ENCODE measurements at places on chromosomes 6 and 20.

GRCh38 chr6:13280254-13280653 is 48.1 kb downstream of the TBC1D7 start:
- no peak for DNase-seq

DNA sequence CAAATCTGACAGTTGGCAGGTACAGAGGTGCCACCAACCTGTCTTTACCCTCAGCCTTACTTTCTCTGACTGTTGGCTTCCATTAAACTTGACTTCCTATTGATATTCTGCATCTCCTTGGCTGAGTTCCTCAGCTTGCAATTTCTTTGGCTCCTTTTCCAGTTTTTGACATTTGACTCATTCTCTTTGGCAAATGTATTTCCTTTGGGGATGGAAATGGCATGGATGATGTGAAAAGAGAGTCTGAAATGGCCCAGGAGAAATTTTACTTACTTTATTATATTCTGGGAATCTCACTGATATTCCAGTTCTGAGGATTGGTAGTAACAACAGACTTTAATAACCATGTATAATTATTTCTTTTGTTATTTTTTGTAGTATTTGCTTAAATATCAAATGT is 255.2 kb downstream of the CD109 start:
- DNase-seq: no peak

DNA sequence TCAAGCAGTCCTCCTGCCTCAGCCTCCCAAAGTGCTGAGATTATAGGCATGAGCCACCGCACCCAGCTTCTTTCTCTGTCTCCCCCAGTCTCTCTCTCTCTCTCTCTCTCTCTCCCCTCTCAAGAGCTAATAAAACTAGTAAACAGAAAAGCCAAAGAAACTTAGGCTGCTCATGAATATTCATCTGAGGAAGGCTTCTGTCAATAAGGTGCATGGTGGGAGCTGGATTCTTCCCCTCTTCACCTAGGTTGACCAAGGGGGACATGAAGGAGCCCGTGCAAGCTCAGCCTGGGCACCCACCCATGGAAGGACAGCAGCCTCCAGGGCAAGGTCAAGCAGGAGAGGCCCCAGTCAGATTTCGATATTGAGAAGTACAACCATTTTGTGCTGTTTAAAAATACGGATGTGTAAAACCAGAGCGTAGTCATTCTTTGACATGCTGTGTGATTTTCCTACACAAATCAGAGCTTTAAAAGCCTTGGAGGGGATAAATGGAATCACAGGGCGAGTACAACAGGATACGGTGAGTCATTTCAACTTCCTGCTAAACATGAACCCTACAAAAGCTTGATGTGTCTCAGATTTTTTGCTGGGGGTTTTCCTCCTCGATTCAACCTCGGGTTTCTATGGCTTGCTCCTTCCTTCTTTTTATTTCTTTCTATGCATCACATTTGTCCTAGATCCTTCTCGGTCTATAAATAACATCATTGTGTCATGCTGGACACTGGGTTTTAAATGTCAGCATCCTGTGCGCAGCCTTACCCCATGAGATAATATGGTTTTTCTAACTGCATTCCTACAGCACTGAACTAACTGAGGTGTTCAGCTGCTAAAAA is 368.9 kb upstream of the JARID2 start:
- no peak for DNase-seq

DNA sequence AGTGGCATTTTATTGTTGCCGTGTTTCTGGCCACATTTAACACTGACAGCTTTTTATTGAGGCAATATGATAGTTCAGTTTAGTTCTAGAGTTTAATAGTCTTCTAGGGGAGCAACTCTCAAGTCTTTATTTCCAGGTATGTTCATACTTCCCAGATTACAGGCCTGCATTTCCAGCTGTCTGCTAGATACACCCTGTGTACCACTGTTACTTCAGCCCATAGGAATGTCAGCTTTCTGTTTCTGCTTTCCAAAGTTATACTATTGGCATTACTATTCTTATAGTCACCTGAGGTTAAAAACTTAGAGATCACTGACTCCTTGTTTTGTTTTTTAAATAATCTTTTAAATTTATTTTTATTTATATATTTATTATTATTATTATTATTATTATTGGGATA is 7.6 kb downstream of the ZNF451 start:
- no peak for DNase-seq

- DNase-seq: no peak
Observed at GRCh38 chr6:22206106-22206505, 90.7 kb downstream of the PRL start.

GRCh38 chr6:113829696-113830045 is 27.5 kb upstream of the MARCKS start:
- DNase-seq: no peak

DNA sequence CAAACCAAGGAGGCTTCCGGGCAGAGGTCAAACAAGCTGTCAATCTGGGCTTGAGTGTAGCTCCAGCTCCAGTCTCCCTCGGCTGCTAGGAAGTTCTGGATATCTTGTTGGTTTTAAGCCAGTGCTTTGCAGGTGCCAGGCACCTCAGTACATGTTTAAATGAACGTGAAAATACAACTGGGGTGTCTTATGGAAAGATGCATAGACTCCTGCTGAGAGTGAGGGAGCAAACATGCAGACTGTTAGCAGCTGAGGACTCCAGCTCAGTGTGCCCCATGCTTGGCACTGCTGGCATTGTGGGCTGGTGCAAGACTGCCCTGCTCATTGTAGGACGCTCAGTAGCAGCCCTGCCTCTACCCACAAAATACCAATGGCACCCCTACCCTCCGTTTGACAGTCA is 28.5 kb downstream of the ERMARD start:
- no peak for DNase-seq

GRCh38 chr6:2843138-2843740 is 1.6 kb upstream of the SERPINB1 start:
- DNase-seq: no peak

GRCh38 chr6:101585501-101585900 is 192.0 kb downstream of the GRIK2 start:
- DNase-seq: no peak

DNA sequence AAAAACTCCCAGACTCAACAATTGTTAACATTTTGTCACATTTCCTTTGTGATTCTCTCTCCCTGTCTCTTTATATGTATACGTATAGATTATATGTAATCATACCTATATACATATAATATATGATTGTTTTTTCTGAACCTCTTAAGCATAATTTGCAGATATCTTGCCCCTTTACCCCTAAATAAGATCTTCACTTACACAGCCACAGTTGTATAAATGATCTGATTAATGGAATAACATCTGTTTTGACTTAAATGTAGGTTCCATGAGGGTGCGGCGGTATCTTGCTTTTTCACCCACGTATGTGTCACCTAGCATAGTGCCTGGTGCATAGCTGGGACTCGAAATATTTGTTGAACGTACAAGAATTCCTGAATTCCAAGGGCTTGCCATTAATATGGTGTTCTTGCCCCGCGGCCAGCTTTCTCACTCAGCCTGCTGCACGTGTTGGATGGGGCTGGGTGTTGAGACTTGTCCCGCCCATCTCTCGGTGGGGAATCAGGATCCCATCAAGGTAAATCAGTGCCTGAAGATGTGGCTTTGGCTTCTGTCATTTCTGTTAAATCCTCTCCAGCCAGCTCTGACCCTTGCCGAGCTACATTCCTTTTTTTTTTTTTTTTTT is 10.4 kb upstream of the MANBAL start:
- no peak for DNase-seq

DNA sequence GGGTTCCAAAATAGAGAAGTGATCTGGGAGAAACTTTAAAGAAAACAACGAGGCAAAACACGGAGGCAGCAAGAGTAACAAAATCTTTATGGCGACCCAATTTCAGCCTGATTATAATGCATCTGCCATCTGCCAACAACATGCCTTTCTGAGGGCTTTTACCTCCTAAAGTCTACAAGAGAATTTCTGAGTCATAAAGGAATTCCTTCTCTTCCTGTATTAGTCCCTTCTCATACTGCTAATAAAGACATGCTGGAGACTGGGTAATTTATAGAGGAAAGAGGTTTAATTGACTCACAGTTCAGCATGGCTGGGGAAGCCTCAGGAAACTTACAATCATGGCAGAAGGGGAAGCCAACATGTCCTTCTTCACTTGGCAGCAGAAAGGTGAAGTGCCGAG is 226.6 kb downstream of the HACE1 start:
- no peak for DNase-seq

DNA sequence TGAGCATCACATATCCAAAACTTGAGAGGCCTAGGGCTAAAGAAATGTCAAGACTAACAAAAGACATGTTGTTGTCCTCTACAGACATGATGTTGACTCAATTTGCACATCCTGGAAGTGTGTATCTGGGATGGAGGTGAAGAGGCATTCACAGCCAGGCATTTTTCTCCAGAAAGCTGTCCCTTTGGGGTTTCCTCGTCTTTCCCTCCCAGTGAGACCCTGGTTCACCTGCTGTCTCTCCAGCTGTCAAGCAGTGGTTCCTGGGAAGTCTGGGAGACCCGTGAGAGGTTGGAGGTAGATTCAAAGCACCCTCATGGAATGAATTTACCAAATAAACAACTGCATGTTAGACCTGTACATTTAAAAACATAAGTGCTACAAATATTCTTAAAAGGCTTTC is 32.1 kb downstream of the BACH2 start:
- DNase-seq: no peak

GRCh38 chr6:24100024-24100769 is 25.8 kb upstream of the NRSN1 start:
- no peak for DNase-seq

GRCh38 chr20:44734938-44735337 is 10.7 kb upstream of the KCNK15 start:
- DNase-seq: no peak

DNA sequence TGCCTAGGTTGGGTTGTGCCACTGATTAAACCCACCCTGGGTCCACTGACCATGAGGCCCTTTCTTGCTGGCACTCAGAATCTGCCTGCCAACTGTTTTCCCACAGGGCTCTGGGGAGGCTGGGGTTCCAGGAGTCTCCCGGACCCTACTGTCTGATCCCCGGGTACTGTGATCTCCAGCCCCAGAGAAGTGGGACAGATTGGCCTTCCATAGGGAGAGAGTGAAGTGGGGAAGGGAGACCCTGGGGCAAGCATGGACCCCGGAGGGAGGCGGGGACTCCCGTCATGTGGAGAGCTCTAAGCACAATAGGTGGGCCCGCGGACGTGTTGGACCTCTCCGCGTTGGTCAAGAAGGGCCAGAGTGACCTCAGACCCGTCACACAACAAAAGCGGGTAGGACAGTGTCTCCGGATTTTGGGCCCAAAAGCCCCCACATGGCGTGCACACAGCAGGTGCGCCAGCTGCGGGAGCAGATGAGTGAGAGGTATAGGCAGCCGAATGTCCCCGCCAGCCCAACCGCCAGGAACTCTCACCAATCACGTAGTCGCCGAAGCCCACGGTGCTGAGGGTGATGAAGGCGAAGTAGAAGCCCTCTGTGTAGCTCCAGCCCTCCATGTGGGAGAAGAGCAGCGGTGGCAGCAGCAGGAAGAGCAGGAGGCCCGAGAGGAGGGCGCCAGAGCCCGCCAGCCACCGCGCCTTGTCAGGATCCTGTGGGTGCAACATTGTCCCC is 10.6 kb downstream of the KCNK17 start:
- DNase-seq: no peak

DNA sequence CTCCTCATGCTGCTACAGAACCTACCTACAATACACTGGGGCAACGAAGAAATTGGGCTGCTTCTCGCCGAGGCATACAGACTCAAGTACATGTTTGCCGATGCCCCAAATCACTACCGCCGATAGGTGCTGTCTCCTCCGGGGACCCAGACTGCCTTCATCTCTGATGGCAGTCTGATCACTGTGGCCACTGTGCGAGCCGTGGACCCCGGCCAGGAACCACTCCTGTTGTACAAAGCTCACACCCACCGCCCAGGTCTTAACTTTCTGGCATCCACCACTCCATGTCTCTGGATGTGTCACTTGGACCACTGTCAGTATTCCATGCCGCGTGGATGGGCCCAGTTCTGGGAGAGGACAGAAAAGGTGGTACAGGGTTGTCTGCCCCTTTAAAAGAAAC is 22.7 kb upstream of the RNF8 start:
- DNase-seq: no peak

DNA sequence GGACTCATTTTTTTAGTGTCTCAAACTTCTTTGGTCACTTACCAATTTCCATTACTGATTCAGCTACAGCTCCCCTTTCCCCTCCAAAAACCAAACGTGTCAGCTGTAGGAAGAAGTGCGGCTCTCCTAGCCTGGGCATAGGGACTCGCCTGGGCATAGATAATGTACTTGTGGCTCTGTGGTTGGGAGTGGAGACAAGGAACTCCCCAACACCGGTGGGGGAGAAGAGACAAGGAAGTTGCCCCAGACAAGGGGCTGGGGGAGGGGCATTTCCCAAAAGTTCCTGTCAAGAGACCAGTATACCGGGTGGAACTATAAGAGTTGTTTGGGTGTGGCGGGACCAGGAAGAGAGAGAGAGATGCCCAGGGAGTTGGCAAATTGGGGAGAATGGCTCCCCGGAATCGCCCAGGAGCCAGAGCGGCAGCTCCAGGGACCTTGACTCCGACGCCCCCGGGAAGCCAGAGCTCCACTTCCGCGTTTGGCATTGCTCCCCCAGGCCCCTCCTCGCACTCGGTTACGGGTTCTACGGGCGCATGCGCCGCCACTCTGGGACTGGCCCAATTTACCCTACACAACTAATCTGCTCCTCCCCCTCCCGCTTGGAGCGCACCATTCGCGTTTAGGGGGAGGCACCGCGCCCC is 871 bp upstream of the ZFAND3 start:
- peak; percentile 95 for DNase-seq

DNA sequence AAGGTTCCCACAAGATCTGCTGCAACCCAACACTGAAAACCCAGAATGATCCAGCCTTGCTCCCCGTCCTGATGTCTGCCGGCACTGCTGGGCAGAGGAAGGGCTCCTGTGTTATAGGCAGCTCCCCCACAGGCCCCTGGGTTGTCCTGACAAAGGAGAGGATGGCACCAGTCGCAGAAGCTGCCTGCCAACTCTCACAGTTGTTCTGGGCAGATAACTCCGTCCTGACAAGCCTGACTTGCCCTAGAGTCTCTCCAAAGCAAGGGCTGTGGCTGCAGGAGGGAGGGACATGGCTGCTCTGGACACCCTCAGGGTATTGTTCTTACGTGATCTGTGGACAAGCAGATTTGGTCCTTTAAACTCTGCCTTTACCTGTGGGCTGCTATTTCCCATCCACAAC is 243.8 kb downstream of the CDH26 start:
- no peak for DNase-seq

GRCh38 chr20:13877793-13878192 is 93.0 kb downstream of the NDUFAF5 start:
- no peak for DNase-seq

DNA sequence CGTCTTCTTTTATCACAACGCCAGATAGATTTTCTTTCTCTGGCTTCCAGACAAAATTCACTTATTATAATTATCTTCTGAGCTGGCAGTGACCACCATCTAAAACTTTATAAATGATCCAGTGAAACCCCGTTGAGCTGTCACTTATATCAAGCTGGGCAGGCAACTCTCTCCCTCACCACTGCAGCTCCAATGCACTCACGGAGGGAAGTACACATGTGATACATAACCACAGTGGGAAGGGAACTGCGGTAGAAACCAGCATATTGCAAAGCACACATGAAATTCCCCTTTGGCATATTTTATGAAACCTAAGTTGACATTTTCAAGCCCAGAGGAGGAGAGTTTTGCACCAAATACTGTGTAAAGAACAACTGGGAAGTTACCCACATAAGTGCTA is 536.9 kb downstream of the HACE1 start:
- no peak for DNase-seq
